ENCODE measurements at places on chromosomes 1 and 21.

DNA sequence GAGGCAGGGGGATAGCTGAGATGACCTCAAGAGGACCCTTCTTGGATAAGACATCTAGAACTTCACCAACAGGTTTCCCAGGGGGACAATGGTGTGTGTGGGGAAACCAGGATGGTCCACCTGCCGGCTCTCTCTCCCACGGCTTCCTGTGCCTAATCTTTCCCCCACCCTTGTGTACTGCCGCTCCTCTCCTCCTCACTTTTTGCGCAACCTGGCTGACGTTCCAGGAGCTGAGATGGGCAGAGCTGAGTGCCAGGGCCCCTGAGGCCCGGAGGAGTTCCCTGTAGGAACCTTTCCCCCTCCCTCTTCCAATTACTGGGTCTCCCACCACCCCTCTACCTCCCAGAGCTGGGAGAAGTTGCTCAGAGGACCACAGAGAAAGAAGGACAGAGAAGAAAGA lies 6.9 kb downstream of the SLC26A9 start:
- no peak for DNase-seq

DNA sequence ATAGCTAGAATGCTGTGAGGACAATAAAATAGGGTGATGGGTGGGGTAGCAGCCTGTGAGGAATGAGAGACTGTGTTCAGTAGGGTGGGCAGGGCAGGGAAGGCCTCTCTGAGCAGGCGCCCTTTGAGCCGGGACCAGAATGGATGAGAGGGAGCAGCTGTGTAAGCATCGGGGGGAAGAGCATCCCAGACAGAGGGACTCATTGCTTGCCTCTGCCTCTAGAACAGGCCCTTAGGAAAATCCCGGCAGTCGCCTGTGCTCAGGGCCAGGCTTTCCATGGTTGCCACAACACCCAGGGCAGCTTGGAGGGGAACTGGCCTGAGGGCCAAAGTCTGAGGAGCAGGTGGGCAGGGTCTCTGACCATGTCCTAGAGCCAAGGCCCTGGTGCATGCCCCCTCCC lies 774 bp downstream of the SLC2A7 start:
- DNase-seq = no peak

DNA sequence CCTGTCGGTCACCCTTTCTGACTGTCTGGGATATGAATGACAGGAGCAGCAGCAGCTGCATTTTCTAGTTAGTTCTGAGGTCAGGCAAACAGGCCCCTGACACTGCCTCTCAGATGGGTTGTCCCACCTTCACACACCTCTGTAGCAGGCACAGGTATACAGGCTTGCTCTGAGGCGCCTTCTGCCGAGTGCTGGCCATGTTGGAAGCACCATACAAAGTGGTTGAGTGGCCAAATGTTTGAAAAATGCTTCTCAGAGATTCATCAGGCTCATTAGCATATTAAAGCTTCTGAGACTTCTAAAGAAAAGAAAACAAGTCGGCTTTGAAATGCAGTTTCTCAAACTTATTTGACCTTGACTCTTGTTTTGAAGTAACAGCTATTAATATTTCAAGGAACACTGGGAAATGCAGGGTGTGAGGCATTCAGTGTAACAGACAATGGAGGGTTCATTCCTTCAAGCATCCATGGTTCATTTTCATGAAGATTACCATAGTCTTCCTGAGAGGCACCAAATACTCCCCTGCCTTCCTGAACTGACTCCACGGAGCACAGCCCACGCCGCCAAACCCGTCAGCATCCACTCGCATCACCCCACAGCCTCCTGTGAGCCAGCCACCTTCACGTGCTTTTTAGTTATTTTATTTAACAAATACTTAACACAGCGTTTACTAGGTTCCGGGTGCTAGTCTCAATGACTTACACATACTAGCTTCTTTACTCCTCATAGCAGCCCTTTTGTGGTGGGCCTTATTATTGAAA lies 81.8 kb downstream of the KCNN3 start:
- no peak for DNase-seq

DNA sequence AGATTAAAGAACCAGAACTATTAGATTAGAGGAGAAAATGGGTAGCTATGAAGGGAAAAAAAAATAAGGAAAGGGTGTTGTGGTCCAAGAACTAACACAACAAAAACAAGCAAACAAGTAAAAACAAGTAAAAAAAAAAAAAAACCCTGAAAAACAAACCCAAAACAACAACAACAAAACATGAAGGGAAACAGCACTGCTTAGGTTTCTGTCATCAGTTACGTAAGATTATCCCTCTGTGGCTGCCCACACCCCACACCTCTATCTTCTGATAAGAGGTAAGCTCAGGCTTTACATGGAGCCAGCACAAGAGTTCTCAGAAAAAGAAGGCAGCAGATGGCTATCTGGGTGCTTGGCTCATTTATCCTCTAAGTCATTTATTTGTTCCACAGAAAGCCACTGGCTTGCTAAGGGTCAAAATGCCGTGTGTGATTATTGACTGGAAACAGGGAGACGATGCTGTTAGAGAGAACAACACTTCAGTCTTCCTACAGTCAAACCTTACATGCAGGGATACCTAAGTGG lies 57.5 kb downstream of the KIAA0319L start:
- DNase-seq = peak; percentile 8

- peak; percentile 76 for DNase-seq
Observed at GRCh38 chr21:43975469-43976098, 36.5 kb upstream of the TRAPPC10 start.

DNA sequence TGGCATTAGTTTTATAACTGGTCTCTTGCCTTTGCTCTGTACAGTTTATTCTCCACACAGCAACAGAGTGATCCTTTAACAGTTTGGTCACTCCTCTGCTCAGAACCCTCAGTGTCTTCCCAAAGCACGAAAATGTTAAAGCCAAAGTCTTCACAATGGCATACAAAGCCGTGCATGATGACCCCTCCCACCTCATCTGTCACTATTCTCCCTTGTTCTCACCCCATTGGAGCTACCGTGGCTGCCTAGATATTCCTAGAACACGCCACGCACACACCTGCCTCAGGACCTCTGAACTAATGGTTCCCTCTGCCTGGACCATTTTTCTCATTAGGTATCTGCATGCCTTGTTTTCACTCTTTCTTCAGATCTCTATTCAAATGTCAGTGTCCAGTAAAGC lies 8.6 kb upstream of the SEMA4A start:
- DNase-seq = no peak

GRCh38 chr1:109312978-109313775 lies 6.4 kb upstream of the MYBPHL start:
- DNase-seq = peak; percentile 44

- peak; percentile 24 for DNase-seq
Observed at GRCh38 chr1:158527190-158527815, 26.9 kb downstream of the OR6Y1 start.

GRCh38 chr1:83964153-83964552 lies 34.8 kb downstream of the TTLL7 start:
- DNase-seq = peak; percentile 13

DNA sequence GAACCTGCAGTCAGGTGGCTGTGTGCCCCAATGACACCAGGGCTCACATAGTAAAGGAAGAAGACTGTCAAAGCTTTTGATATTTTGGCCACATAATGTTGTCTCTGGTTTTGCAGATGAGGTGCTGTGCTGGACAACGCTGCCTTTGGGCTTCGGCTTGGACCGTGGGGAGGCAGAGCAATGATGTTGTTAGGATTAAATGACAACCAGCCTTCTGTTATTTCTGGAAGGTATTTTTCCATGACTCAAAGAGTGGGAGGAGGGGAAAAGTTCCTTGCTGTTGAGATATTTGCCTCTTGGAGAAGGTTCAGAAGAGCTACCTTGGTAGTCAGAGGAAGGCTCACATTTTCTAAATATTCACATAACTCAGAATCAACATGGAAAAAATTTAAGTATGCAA lies 187.3 kb upstream of the GALNT2 start:
- no peak for DNase-seq

- DNase-seq = peak; percentile 95
Observed at GRCh38 chr1:31715087-31715872, 11.5 kb upstream of the COL16A1 start.

GRCh38 chr1:23441446-23442148 lies 17.0 kb upstream of the TCEA3 start:
- DNase-seq = no peak

DNA sequence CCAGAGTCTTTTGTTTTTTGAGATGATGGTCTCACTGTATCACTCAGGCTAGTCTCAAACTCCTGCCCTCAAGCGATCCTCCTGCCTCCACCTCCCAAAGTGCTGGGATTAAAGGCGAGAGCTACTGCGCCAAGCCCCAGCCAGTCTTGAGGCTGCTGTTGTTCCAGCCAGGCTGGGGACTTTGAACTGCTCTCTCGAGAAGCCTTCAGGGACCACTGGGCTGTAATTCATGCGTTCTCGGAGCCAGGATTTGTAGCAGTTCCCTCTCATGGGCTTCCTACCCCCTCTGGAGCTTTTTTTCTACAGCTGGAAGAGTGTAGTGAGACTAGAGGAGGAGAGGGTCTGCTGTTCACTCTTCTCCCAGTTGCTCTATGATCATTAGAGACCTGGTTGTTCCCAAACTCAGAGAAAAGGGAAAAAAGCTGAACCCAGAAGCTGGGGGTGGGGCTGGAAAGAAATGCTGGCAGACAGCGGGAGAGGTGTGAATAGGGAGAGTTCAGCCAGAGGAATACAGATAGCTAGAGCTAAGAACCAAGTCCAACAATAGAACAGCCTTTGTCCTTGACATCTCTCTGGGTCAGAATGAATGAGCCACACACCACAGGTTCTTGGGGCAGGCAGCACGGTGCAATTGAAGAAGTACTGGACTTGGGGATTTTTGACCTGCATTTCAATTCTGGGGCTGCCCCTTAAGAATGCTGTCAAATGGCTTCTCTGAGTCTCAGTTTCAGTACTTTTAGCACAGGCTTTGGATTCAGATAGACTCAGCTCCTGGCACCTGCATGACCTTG lies 13.2 kb upstream of the SLC41A1 start:
- DNase-seq = peak; percentile 26

DNA sequence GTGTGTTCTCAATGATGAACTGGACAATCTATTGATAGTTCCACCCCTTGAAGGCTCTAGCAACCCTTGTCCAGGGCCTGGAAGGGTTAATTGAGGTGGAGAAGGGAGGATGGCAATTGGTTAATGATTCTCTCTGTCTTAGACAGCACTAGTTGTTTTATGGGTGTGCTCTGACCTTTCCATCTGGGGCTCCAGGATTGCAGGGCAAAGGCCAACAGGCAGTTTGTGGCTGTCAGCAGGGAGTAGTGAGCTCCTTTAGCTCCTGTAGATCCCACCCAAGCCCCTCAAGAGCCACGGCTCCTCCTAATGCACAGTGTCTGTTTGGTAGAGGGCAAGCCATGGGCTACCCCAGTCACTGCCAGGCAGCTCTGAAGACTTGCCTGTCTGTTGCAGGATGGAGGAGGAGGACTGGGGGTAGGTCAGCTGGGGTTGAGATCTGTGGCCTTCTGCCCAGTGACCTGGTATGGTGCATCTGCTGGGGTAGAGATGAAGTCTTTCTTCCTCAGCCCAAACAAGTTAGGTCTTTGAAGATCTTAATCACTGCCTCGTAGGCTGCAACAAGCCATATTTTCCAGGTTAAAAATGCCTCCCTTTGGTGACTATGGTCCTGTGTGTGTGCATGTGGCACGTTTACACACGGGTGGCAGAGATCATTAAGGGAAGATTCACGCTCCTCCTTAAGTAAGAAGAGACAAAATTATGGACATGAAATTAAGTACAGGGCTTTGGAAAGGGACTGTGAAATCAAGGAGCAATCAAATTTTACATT lies 7.7 kb downstream of the MROH7 start:
- no peak for DNase-seq

- DNase-seq = no peak
Observed at GRCh38 chr1:97160818-97161217, 439.2 kb downstream of the PTBP2 start.

GRCh38 chr1:205506409-205507200 lies 2.1 kb downstream of the CDK18 start:
- DNase-seq = no peak

DNA sequence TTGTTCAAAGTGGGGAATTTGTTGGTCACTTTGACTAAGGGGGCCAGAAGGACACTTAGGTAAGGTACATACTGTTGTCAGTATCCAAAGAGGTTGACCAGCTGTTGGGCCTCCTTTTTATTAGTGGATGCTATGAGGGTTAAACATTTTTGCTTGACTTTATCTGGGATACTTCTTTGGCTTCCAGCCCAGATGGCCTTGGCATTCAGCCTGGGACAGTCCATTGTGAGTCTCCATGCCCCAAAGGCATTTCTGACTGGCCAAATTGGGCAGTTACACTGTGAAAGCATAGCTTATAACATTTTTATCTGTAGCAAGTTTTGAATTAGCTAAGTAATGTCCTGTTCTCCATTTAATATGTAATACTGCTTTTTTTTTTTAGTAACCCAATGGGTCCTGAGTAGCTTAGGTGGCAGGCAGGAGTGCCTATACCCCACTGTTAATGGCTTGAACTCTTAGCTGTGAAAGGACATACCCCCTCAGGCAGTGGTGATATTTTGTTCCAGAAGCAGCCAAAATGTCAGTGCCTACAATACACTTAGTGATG lies 35.4 kb upstream of the CD1D start:
- DNase-seq = peak; percentile 93

- DNase-seq = peak; percentile 44
Observed at GRCh38 chr1:47231301-47232186, 481 bp downstream of the TAL1 start.

DNA sequence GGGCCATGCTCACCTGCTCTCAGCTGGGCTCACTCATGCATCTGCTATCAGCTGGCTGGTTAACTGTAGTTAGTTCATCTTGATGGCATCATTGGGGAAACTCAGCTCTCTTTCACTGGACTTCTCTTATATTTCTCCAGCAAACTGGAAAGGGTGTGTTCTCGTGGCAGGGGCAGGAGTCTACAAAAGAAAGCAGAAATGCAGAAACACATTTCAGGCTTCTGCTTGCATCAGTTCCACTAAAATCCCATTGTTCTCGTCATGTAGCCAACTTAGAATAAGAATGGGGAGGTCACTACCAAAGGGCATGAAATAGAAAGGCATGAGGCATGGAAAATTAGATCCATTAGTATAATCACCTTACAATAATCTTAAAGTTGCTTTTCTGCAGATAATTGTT lies 207.3 kb downstream of the NRIP1 start:
- DNase-seq = no peak

- DNase-seq = peak; percentile 63
Observed at GRCh38 chr1:201999625-202000238, 10.7 kb upstream of the ELF3 start.

DNA sequence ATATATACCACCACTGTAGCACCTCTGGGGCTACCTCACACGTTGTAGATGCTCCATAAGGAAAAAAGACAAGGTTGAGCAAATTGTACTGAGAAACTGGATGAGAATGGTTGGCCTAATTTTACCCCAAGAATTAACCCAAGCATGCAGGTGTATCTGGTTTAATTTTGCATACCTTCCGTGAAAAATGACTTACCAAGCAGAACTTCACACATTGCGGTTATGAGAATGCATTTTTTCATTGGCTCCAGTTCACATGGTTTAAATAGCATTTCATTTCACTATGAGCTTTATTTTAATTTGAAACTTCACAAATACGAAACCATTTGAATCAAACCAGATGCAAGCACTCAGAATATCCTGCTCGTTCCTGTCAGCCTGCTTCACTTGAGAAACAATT lies 512.2 kb downstream of the LTN1 start:
- no peak for DNase-seq

- DNase-seq = peak; percentile 45
Observed at GRCh38 chr1:28370239-28371009, 884 bp downstream of the PHACTR4 start.

DNA sequence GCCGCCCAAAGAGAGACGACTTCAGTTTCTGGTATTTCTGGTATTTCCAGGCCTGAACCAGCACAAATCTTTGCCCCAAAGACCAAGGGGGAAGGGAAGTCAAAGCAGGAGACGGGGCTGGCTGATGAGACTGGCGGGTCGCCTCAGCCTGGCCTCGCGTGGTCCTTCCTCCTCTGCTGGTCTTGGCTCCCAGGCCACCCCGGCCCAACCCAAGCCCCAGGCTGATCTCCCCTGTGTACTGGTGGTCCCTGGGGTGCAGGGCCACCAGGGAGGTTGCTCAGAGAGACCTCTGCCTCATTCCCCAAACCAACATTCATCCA lies 19.9 kb downstream of the WNT4 start:
- no peak for DNase-seq
